ENCODE measurements at places on chromosomes 4 and X. TPM values are rescaled to one million over a fixed set of nuclear protein-coding genes. Genes with fewer than 3 reads are reported as not detected.

NDNF gene
- total RNA-seq, result not detected

ARMCX4 gene
- 3.1 TPM for total RNA-seq

DNA sequence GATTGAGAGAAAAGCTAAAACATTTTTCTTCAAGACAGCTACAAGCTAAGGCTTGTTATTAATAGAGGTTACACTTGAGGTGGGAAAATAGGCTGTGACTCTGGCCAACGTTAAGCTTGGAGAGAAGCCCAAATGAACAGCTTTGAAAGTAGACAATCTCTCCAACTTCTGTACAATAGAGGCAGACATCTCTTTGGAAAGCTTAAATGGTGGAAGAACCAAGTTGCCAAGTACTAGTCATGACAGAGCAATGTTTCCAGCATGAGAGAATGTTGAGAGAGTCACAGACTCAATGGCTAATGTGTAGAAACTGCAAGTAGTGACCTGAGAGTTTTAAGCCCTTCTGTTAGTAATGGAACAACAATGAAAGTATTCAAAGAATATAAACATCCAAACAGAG is 298.1 kb downstream of the INPP4B start:
- no peak overlapping the region for H3K4me3 ChIP-seq
- H3K27me3 ChIP-seq, result no peaks in the 10 kb centered on the region
- no peak for DNase-seq

- H3K27ac ChIP-seq, result no peak overlapping the region
- peaks cover 5% of the 10 kb centered on the region for H3K27me3 ChIP-seq
- no peaks in the 10 kb centered on the region for H3K4me1 ChIP-seq
- H3K4me3 ChIP-seq, result no peak overlapping the region
- DNase-seq, result no peak
Observed at GRCh38 chrX:110397904-110398303, 39.3 kb downstream of the RTL9 start.

DNA sequence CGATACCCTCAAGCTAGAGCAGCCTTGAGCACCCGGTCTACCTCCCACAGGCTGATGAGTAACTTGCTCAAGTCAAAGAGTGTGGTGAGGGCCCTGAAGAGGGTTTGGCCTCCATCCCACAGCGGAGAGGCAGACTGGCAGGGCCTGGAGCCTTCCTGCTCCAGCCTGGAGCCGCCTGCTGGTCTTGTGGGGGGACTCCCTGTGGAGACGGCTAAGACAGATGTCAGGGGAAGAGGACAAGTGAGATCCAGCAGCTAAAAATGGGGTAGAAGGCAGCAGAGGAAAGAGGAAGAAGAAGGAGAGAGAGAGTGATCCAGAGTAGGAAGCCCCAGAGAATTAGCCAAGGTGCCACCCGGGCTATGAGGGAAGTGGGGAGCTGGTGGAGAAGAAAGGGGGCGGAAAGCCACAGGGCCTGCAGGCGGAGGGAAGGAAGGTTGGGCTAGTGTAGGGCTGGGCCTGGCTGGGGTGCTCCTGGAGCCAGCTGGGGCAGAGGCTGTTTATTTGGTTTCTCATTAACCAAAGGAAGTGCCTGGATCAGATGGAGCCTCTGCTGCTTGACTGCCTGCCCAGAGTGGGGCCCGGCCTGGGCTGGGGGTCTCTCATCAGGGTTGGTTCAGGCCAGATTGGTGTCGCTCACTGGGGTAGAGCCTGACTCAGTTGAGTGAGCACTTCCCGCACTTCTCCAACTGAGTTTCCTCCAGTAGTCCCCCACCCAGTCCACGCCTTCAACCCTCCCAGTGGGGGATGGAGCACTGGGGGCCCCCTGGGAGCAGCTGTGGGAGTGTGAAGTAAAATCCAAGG is 14.2 kb downstream of the EFNB1 start:
- H3K4me3 ChIP-seq, result no peak overlapping the region
- no peaks in the 10 kb centered on the region for H3K27me3 ChIP-seq
- no peaks in the 10 kb centered on the region for H3K36me3 ChIP-seq
- no peaks in the 10 kb centered on the region for H3K4me1 ChIP-seq

LRAT gene
- total RNA-seq, result not detected

DNA sequence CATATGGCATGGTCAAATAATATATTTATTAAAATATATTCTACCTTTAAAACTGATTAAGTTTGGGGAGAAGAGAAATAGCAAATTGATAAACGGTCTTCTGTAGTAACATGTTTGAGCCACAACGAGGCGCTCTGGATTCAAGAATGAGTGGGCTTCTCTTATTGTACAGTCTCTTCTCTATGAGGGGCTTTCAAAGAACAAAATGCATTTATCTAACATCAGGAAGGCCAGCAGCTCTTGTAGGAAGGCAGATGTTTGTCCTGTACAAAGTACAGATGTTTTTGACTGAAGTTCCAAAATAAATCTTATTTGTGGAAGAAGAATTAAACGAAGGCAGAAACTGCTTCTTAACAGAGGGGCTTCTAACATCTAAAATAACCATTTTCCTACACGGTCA is 153.6 kb downstream of the RASL11B start:
- H3K27me3 ChIP-seq, result no peaks in the 10 kb centered on the region
- peaks cover 25% of the 10 kb centered on the region for H3K4me1 ChIP-seq
- DNase-seq, result no peak
- H3K4me3 ChIP-seq, result no peak overlapping the region

DNA sequence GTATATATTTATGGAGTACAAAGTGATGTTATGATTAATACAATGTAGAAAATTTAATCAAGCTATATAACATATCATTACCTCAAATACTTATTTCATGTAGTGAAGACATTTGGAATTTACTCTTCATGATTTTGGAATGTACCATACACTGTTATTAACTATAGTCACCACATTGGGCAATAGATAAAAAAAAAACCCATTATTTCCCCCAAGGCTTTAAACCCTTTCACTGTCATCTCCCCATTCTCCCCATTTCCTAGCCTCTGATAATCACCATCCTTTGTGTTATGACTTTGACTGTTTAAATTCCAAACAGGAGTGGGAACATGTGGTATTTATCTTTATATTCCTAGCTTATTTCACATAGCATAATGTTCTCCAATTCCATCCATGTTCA is 2189.1 kb upstream of the AGA start:
- H3K4me1 ChIP-seq, result peaks cover 2% of the 10 kb centered on the region
- no peak overlapping the region for H3K4me3 ChIP-seq
- no peak for DNase-seq

HMGN5 gene
- 1.5 TPM for total RNA-seq

- peaks cover 16% of the 10 kb centered on the region for H3K36me3 ChIP-seq
- DNase-seq, result no peak
- H3K27me3 ChIP-seq, result no peaks in the 10 kb centered on the region
- H3K4me3 ChIP-seq, result peak overlapping the region; percentile 12
Observed at GRCh38 chr4:98516441-98517217, 141.8 kb downstream of the TSPAN5 start.

GRCh38 chr4:5191831-5192230 is 140.6 kb downstream of the STK32B start:
- H3K4me3 ChIP-seq, result no peak overlapping the region
- no peaks in the 10 kb centered on the region for H3K4me1 ChIP-seq
- no peak overlapping the region for H3K27ac ChIP-seq
- no peaks in the 10 kb centered on the region for H3K27me3 ChIP-seq

MSX1 gene
- not detected for total RNA-seq

DNA sequence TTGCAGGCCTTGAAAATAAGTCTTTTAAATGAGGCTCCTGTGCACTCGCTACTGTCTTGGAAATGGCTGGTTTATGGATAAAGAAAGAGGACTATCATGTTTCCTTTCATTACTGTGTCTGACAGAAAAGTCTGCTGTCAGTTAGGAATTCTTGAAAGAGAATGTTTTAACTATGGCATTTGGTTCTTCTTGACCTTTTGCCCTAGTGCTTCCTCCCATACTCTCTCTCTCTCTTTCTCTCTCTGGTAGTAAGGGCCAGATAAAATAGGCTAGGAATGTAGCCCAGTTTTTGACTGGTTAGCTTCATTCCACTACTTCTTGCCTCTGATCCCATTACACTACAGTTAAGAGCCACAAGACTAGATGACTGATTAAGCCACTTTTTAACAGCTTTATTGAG is 29.8 kb downstream of the YY2 start:
- no peak overlapping the region for H3K4me3 ChIP-seq
- H3K27me3 ChIP-seq, result no peaks in the 10 kb centered on the region
- peaks cover 4% of the 10 kb centered on the region for H3K36me3 ChIP-seq
- DNase-seq, result no peak
- H3K27ac ChIP-seq, result no peak overlapping the region

DNA sequence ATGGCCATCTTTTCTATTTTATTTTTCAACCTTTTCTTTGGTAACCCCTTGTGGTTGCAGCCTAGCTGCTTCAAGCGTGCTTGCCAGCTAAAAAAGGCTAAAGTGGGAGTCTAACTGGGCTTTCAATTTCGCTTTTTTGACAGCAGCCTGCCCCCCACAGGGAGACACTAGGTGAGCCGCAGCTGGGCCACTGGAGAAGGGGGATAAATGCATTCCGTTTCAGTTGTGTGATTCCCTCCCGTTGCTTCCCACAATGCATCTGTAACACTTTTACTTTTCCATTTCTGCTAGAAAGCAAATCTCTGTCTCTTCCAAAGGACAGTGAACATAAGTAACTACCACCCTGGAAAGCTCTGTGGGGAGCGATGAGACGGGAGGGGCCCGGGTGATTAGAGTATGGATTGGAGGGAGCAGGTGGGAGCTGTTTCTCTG is 86.3 kb upstream of the RAPGEF2 start:
- H3K27me3 ChIP-seq, result peaks cover 3% of the 10 kb centered on the region
- H3K36me3 ChIP-seq, result no peaks in the 10 kb centered on the region
- H3K27ac ChIP-seq, result no peak overlapping the region
- no peak overlapping the region for H3K4me3 ChIP-seq
- no peaks in the 10 kb centered on the region for H3K4me1 ChIP-seq

DNA sequence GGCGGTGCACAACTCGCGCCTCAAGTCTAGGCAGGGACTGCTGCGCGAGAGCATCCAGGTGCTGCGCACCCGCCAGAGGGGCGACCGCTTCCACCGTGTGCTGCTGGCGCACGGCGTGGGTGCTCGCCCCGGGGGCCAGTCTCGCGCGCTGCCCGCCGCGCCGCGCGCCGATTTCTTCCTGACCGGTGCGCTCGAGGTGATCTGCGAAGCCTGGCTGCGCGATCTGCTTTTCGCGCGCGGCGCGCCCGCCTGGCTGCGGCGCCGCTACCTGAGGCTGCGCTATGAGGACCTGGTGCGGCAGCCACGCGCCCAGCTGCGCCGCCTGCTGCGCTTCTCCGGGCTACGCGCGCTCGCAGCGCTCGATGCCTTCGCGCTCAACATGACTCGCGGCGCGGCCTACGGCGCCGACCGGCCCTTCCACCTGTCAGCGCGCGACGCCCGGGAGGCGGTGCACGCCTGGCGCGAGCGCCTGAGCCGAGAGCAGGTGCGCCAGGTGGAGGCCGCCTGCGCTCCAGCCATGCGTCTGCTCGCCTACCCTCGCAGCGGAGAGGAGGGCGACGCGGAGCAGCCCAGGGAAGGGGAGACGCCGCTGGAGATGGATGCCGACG is 1.3 kb downstream of the CHST7 start:
- peaks cover 17% of the 10 kb centered on the region for H3K36me3 ChIP-seq
- DNase-seq, result peak; percentile 85
- H3K27me3 ChIP-seq, result no peaks in the 10 kb centered on the region

CDX4 gene
- not detected for total RNA-seq

DNA sequence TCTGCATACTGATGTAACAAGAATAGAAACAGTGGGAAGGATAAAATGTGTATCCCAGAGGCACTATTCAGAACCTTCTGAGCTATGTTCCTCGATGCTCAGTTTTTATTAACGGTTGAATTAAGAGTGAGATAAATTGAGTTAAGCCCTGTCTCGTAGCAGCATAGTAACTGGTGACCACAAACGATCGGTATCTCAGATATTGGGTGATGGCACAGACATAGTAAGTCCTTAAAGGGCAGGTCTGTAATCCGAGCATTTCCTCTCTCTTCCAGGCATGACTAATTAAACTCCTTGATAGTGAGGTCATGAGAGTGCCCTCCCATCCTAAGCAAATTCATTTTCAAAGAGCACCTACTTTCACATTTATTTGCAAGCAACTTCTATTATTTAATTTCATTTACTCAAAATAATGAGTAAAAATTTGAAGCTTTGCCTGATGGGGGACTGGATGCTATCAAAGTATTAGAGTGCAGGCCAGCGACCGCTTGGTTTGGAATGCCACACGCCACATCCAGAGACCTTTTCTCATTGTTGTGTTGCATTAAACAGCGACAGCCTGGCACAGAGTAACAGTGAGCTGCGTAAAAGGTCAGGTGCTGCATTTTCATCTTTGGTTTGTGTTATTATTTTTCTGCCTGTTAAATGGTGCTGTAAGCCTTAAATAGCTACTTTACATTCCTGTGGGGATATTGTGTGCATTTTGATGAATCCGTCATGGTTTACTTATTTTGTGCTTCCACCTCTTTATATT is 101.9 kb downstream of the PCDH7 start:
- no peak overlapping the region for H3K27ac ChIP-seq
- H3K4me3 ChIP-seq, result no peak overlapping the region
- no peaks in the 10 kb centered on the region for H3K27me3 ChIP-seq
- no peaks in the 10 kb centered on the region for H3K4me1 ChIP-seq
- no peaks in the 10 kb centered on the region for H3K36me3 ChIP-seq

- no peaks in the 10 kb centered on the region for H3K36me3 ChIP-seq
- H3K4me3 ChIP-seq, result no peak overlapping the region
- peaks cover 9% of the 10 kb centered on the region for H3K27me3 ChIP-seq
- H3K27ac ChIP-seq, result no peak overlapping the region
- peak; percentile 78 for DNase-seq
Observed at GRCh38 chr4:186037692-186038658, 31.0 kb upstream of the TLR3 start.

PPP2R2C gene
- not detected for total RNA-seq

DNA sequence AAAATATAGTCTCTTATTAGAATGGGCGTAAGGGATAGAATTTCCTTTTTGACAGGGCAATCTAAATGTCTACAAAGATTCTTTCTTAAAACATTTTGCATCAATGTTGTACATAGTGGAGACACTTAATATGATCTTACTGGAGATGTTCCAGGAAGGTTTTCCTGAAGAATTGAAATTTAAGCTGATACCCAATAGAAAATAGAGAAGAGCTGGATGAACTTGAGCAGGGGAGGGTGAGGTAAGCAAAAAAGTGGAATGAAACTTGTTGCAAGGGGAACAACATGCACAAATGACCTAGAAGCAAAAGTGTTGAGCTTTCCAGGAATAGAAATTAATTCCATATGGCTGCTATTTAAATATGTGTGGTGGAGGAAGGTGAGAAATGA is 19.7 kb downstream of the SLAIN2 start:
- peaks cover 4% of the 10 kb centered on the region for H3K4me1 ChIP-seq
- no peak overlapping the region for H3K27ac ChIP-seq
- H3K27me3 ChIP-seq, result no peaks in the 10 kb centered on the region
- DNase-seq, result no peak

DNA sequence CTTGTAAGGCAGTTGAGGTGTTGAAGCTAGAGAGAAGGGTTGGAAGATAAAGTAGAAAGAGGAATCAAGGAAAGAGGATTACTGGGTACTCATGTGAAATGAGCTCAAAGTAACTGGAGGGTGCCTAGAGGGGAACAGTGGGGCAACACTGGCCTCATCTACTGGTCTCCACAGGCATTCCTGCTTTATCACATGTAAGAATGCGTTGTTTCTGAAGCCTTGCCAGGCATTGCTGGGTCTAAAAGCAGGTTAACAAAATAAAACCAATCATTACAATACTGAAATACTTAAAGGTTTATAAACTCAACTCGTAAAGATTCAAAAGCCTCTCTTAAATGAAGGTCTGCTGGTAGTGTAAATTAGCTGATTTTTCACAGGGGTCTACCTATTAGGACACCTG is 96.0 kb downstream of the FANCB start:
- no peaks in the 10 kb centered on the region for H3K36me3 ChIP-seq
- no peaks in the 10 kb centered on the region for H3K27me3 ChIP-seq
- H3K4me1 ChIP-seq, result no peaks in the 10 kb centered on the region
- no peak for DNase-seq
- H3K27ac ChIP-seq, result no peak overlapping the region

GRCh38 chr4:110854021-110854678 is 231.3 kb upstream of the PITX2 start:
- H3K4me3 ChIP-seq, result no peak overlapping the region
- no peak for DNase-seq
- H3K36me3 ChIP-seq, result no peaks in the 10 kb centered on the region
